Neural crest cell (in vitro differentiated cells): ENCODE measurements at places on chromosomes 5 and 9. TPM values are rescaled to one million over a fixed set of nuclear protein-coding genes. Genes with fewer than 3 reads are reported as not detected.

- DNase-seq: no peak
These were observed 75.6 kb upstream of the RNU6ATAC start for GRCh38 chr9:134239939-134240338.

TAF11L5 gene
- total RNA-seq: not detected in 2 replicates

BTNL9 gene
- total RNA-seq: not detected in 2 replicates

DNA sequence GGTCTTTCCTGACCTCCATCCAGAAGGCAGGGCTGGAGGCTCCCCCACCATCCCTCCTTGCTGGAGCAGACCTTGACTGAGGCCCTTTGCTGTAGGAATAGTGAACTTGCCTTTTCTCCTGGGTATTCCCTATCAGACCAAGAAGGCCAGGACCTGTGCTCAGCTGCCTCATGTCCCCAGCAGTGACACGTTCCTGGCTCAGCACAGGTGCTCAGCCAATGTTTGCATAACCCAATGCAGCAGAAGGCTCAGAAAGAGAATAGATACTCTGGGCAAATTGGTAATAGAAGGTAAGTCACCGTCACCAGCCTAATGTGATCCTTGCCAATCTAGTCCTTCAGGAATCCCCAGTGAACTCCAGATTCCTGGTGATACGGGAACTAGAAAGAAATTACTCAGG, 96.4 kb downstream of the ACTL7B start:
- DNase-seq: no peak
